GM19239 (cell line): ENCODE measurements at places on chromosomes 6 and 20.

GRCh38 chr6:394641-395289 is 3.2 kb downstream of the IRF4 start:
- DNase-seq = no peak

GRCh38 chr6:118890997-118891790 is 2.8 kb upstream of the ASF1A start:
- no peak for DNase-seq

DNA sequence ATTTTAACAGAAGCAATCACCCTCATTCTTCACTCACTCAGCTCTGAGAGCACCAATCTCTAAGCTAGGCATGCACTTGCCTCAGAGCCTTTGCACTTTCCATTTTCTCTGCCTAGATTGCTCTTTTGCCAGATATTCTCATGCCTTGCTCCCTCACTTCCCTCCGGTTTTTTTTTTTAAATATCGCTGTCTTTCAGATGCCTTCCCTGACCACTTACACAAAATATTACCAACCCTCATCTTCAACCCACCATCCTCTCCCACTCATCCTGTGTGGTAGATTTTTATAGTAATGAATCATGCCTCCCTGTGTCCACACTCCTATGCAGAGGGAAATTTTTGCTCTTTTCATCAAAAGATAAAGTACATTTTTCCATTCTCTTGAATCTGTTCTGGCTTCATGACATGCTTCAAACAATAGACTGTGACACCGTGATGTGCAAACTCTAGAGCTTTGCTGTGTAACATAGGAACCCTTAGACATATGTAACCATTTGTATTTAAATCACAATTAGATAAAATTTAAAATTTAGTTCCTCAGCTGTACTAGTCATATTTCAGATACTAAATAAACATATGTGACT is 437.1 kb downstream of the UTRN start:
- no peak for DNase-seq

- no peak for DNase-seq
These were observed 83.7 kb downstream of the YTHDF1 start for GRCh38 chr20:63132131-63132714.

GRCh38 chr20:58228484-58229197 is at the start of gene ANKRD60:
ANKRD60 (minus strand) TSS chr20:58228653; CDS start chr20:58228653, 0 bp downstream.
- no peak for DNase-seq
